ENCODE measurements at places on chromosomes 5 and 9. TPM values are rescaled to one million over a fixed set of nuclear protein-coding genes. Genes with fewer than 3 reads are reported as not detected.
A peak's percentile ranks its signal among the peaks of the same experiment; 100 is the strongest.

GRCh38 chr9:86700629-86701028 lies 246.7 kb downstream of the GAS1 start:
- H3K27me3 ChIP-seq, result no peaks in the 10 kb centered on the region
- H3K36me3 ChIP-seq, result no peaks in the 10 kb centered on the region
- H3K4me1 ChIP-seq, result no peaks in the 10 kb centered on the region
- no peak for DNase-seq
- no peak overlapping the region for H3K4me3 ChIP-seq

DNA sequence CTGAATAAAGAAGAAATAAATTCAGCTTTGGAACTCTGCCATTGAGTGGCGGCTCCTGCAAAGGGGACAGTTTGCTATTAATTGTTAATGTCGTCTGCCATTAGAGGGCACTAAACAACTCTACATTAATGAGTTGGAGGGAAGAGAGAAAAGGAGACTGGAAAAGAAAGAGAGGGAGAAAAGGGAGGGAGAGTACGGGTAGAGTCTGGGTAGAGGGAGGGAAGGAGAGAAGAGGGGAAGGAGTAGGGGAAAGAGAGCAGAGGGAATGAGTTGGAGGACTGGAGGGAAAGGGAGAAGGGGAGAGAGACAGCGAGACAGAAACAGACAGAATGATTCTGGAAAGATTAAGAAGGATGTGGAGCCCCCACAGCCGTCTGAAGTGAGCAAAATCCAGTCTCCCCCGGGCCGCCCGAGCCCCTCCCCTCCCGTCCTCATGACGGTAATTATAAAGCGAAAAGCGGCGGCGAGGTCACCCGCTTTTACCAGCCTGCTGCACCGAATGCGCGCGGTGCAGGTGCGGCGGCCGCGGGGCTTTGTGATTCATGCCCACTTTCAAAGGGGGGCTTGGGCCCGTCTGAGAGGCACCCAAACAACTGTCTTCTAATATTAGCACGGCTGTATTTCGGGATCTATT lies 1.9 kb upstream of the FST start:
- H3K36me3 ChIP-seq, result no peaks in the 10 kb centered on the region
- peak overlapping the region; percentile 54 for H3K4me3 ChIP-seq
- H3K4me1 ChIP-seq, result peaks cover 20% of the 10 kb centered on the region
- H3K27ac ChIP-seq, result no peak overlapping the region
- peaks cover 34% of the 10 kb centered on the region for H3K27me3 ChIP-seq

GRCh38 chr9:34796924-34797323 lies 87.0 kb upstream of the CCL21 start:
- H3K36me3 ChIP-seq, result no peaks in the 10 kb centered on the region
- DNase-seq, result no peak
- no peak overlapping the region for H3K27ac ChIP-seq
- H3K4me1 ChIP-seq, result no peaks in the 10 kb centered on the region
- H3K27me3 ChIP-seq, result peaks cover 10% of the 10 kb centered on the region

DNA sequence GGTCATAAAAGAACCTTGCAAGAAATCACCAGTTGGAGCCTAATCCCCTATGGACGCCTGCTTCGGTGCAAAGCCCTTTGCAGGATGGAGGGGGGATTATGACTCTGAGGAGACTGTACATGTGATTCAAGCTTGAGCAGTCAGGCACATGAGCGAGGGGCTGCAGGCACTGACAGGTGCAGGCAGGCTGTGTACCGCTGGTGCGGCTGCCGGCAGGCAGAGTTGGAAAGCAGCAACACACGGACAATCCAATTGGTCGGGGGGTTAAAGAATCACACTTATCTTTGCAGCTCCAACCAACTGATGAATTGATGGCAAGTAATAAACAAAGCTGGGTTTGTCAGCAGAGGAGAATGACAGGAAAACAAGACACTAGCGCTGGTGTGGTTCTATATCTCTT lies 5.7 kb downstream of the WHRN start:
- H3K4me1 ChIP-seq, result no peaks in the 10 kb centered on the region
- H3K27ac ChIP-seq, result no peak overlapping the region
- H3K27me3 ChIP-seq, result peaks cover 63% of the 10 kb centered on the region
- no peaks in the 10 kb centered on the region for H3K36me3 ChIP-seq

The TMCO6 gene
- total RNA-seq, result 14.2 TPM

DNA sequence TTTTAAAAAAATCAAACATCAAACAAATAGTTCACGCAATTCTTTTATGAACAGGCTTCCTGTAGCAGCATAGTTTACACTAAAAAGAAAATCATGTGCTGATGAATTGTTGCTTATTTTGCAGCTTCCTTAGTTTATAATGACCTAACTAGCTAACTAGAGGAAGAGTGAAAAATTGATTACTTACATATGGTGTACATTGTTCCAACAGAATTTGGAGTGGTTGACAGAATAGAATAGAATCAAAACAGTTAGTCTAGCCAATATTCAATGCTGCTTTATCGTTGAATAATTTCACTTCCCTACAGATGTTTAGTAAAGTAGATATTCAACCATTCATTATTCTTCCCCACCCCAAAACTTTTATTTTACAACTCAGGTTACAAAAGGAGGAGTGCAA lies 4.2 kb downstream of the NMUR2 start:
- H3K36me3 ChIP-seq, result no peaks in the 10 kb centered on the region
- DNase-seq, result no peak
- no peaks in the 10 kb centered on the region for H3K27me3 ChIP-seq
- H3K4me3 ChIP-seq, result no peak overlapping the region

The LMX1B gene
- total RNA-seq, result not detected

The CACFD1 gene
- 9.8 TPM for total RNA-seq

- peaks cover 44% of the 10 kb centered on the region for H3K27me3 ChIP-seq
- no peak for DNase-seq
- no peaks in the 10 kb centered on the region for H3K4me1 ChIP-seq
- no peaks in the 10 kb centered on the region for H3K36me3 ChIP-seq
- H3K27ac ChIP-seq, result no peak overlapping the region
Observed at GRCh38 chr5:139798883-139799282, 3.3 kb downstream of the PSD2 start.

- H3K27ac ChIP-seq, result no peak overlapping the region
- no peaks in the 10 kb centered on the region for H3K4me1 ChIP-seq
- H3K27me3 ChIP-seq, result no peaks in the 10 kb centered on the region
- H3K36me3 ChIP-seq, result no peaks in the 10 kb centered on the region
- DNase-seq, result no peak
- H3K4me3 ChIP-seq, result no peak overlapping the region
Observed at GRCh38 chr5:38716516-38716915, 129.3 kb upstream of the OSMR start.

The PLAC8L1 gene
- 0.80 TPM for total RNA-seq

The UNC13B gene
- 46.2 TPM for total RNA-seq

- no peak for DNase-seq
- no peaks in the 10 kb centered on the region for H3K4me1 ChIP-seq
- no peaks in the 10 kb centered on the region for H3K36me3 ChIP-seq
- no peak overlapping the region for H3K4me3 ChIP-seq
- H3K27me3 ChIP-seq, result no peaks in the 10 kb centered on the region
- no peak overlapping the region for H3K27ac ChIP-seq
Observed at GRCh38 chr5:35365758-35366157, 135.5 kb upstream of the PRLR start.

GRCh38 chr5:31193591-31194467 lies at the start of gene CDH6:
Gene CDH6 (plus strand): TSS chr5:31193686. CDS start chr5:31267474, 73,788 bp downstream.
- no peaks in the 10 kb centered on the region for H3K36me3 ChIP-seq
- no peak within 1 kb of the TSS for H3K27ac ChIP-seq
- no peak within 1 kb of the TSS for H3K4me3 ChIP-seq
- no peak for DNase-seq
- peaks cover 15% of the 10 kb centered on the region for H3K27me3 ChIP-seq
- no peaks in the 10 kb centered on the region for H3K4me1 ChIP-seq

DNA sequence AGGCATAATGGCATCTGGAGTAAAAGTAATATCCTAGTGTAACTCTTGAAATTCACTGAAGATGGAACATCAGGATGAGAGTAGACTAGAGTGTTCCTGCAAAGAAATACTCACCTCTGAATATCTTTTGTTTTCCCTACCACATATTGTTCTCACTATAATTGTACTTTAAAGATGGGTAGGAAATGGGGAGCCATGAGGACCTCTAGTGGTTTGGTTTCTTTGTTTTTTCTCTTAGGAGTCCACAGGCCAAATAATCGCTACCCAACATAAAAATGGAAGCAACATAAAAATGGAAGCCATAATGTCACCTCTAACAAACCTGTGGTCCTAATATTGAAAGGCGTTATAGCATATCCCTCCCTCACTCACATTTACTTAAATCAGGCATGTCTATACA lies 2375.8 kb downstream of the MAT2B start:
- H3K4me1 ChIP-seq, result no peaks in the 10 kb centered on the region
- DNase-seq, result no peak
- H3K36me3 ChIP-seq, result no peaks in the 10 kb centered on the region
- no peaks in the 10 kb centered on the region for H3K27me3 ChIP-seq
- H3K4me3 ChIP-seq, result no peak overlapping the region

The ANKRD31 gene
- total RNA-seq, result not detected

The PPIC gene
- 26.5 TPM for total RNA-seq

- H3K27ac ChIP-seq, result no peak overlapping the region
- no peak overlapping the region for H3K4me3 ChIP-seq
Observed at GRCh38 chr9:113781896-113782295, 94.2 kb upstream of the ZNF618 start.

DNA sequence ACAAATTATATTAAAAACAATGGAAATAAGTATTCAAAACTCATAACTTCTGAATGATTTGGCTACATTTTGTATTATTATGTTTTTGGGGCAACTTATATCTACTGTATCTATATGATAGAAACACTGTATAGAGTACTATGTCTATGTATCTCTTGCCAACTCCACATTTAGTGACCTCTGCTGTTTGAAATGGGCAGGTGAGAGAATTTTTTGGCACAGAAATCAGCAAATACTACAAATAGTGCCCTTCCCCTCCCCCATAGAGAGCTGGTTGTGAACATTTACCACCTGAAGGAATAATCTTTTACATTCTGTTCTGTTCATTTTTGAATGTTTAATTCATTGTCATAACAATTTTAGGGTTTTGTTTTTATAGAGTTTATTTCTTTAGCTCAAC lies 545.3 kb downstream of the PDE4D start:
- no peaks in the 10 kb centered on the region for H3K4me1 ChIP-seq
- DNase-seq, result peak; percentile 6
- no peak overlapping the region for H3K4me3 ChIP-seq
- no peaks in the 10 kb centered on the region for H3K36me3 ChIP-seq
- no peak overlapping the region for H3K27ac ChIP-seq

DNA sequence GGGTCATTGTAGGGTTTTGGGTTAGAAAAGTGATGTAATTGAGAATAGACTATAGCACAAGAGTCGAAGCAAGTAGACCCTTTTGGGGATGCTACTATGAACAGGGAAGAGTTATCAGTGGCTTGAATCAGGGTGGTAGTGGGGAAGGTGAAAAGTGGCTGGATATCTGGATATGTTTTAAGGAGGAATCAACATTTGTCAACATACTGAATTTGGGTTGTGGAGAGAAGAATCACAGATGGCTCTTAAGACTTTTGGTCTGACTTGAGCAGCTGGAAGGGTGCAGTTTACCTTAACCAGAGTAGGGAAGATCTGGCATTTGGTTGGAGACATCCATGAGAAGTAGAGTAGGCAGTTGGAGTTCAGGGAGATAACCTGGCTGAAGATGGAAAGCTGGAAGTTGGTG lies 38.5 kb upstream of the FCHO2 start:
- no peaks in the 10 kb centered on the region for H3K4me1 ChIP-seq
- no peaks in the 10 kb centered on the region for H3K27me3 ChIP-seq
- H3K4me3 ChIP-seq, result no peak overlapping the region
- no peak overlapping the region for H3K27ac ChIP-seq
- DNase-seq, result no peak

- no peak overlapping the region for H3K4me3 ChIP-seq
- peaks cover 14% of the 10 kb centered on the region for H3K27me3 ChIP-seq
- DNase-seq, result no peak
- H3K36me3 ChIP-seq, result no peaks in the 10 kb centered on the region
- no peak overlapping the region for H3K27ac ChIP-seq
- H3K4me1 ChIP-seq, result no peaks in the 10 kb centered on the region
Observed at GRCh38 chr5:75734913-75735789, 17.9 kb upstream of the POC5 start.

- H3K4me1 ChIP-seq, result no peaks in the 10 kb centered on the region
- DNase-seq, result no peak
- H3K4me3 ChIP-seq, result no peak overlapping the region
- no peaks in the 10 kb centered on the region for H3K36me3 ChIP-seq
- no peak overlapping the region for H3K27ac ChIP-seq
Observed at GRCh38 chr9:98168941-98169488, 23.4 kb downstream of the CORO2A start.

DNA sequence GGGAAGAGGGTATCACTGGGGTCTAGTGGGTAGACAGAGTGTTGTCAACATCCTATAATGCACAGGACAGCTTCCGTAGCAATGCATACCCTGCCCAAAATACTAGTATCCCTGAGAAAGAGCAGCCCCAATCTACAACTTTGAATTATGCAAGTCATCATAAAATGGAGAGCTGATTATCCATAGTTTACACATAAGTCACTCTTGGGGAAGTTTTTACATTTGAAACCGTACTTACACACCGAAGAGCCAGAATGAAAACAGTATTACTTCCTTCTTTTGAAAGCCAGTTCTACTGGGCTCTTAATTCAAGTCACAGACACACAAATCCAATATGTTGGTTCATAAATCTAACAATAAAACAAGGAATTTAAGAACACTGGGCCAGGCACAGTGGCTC lies 21.6 kb downstream of the RNF145 start:
- peaks cover 4% of the 10 kb centered on the region for H3K4me1 ChIP-seq
- no peak overlapping the region for H3K27ac ChIP-seq
- H3K27me3 ChIP-seq, result no peaks in the 10 kb centered on the region
- DNase-seq, result no peak

DNA sequence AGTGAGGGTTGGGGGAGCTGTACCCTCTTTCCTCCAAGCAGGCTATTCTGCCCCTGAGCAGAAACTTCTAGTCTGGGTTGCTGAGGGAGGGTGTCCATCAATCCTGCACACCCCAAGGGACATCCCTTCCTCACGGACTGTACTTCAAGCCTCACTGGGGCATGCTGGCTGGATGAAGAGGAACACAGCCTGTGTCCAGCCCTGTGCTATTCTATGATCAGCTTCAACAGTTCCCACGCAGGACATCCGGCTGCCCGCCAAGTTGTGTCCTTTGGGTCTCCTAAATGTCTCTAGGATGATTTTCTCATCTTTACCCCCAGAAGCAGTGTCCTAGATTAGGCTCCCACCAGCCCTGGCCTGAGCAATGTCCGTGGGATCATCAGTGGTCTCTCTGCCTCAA lies 68.1 kb downstream of the CRB2 start:
- no peak for DNase-seq
- no peaks in the 10 kb centered on the region for H3K27me3 ChIP-seq
- H3K27ac ChIP-seq, result no peak overlapping the region

The KCNT1 gene
- not detected for total RNA-seq

The IL13 gene
- total RNA-seq, result not detected

The C7 gene
- total RNA-seq, result 0.29 TPM

GRCh38 chr5:135492319-135492626 lies 40.1 kb upstream of the TIFAB start:
- no peak for DNase-seq
- peaks cover 69% of the 10 kb centered on the region for H3K27me3 ChIP-seq
- no peaks in the 10 kb centered on the region for H3K36me3 ChIP-seq
- H3K4me3 ChIP-seq, result no peak overlapping the region

The NEUROG1 gene
- not detected for total RNA-seq

All from endothelial cell of umbilical vein (primary cell).